ENCODE measurements at places on chromosomes 11 and 22. TPM values are rescaled to one million over a fixed set of nuclear protein-coding genes. Genes with fewer than 3 reads are reported as not detected.
A peak's percentile ranks its signal among the peaks of the same experiment; 100 is the strongest.

- DNase-seq, result no peak
Measured at GRCh38 chr11:102464037-102464436, 11.5 kb upstream of the TMEM123 start.

- DNase-seq, result no peak
Measured at GRCh38 chr22:19411690-19412045, 19.9 kb downstream of the HIRA start.

DNA sequence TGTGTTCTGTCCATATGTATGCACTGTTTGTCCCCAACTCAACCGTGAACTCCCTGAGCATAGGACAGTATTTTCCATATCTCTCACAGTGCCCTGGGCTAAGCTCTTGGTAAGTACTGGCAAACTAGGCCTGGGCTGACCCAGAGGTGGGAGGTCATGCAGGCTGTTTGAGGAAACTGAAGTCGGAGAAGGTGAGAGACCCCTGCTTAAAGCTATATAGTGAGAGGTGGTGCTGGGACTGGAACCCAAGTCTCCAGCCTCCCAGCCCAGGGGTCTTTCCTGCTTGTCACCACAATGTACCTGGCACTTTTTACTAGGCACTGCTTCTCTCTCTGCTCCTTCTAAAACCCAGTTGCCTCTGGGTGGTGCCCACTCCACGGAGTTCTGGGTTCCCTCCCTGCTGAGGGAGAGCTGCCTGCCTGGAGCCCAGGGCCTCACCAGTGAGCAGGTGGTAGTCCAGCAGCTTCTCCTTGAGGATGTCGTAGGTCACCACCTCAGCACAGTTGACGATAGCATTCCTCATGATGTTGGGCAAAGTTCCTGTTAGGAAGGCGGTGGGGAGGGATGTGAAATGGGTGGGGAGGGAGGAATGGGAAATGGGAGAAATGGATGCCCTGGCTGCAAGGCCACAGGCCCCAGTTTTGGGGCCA is 4.7 kb downstream of the UCP3 start:
- DNase-seq, result peak; percentile 52

GRCh38 chr11:115100706-115101105 is 403.5 kb downstream of the CADM1 start:
- no peak for DNase-seq

DNA sequence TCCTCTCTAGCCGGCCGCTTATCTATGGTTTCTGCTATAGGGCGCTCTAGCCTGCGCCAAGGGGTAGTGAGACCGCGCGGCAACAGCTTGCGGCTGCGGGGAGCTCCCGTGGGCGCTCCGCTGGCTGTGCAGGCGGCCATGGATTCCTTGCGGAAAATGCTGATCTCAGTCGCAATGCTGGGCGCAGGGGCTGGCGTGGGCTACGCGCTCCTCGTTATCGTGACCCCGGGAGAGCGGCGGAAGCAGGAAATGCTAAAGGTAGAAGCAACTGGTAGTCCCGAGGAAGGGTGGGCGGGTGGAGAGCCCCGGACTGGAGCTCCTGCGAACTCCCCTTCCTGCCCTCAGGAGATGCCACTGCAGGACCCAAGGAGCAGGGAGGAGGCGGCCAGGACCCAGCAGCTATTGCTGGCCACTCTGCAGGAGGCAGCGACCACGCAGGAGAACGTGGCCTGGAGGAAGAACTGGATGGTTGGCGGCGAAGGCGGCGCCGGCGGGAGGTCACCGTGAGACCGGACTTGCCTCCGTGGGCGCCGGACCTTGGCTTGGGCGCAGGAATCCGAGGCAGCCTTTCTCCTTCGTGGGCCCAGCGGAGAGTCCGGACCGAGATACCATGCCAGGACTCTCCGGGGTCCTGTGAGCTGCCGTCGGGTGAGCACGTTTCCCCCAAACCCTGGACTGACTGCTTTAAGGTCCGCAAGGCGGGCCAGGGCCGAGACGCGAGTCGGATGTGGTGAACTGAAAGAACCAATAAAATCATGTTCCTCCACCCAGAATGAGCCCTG is at the start of the genes LBHD1 and UQCC3:
TSS of gene LBHD1 (minus strand) at position 660 of the 782 bp plus-strand sequence. CDS start 2,236 bp downstream, outside the sequence.
TSS of gene UQCC3 (plus strand) at position 66 of the 782 bp plus-strand sequence. CDS start at position 139, 73 bp downstream.
- DNase-seq, result peak; percentile 92

DNA sequence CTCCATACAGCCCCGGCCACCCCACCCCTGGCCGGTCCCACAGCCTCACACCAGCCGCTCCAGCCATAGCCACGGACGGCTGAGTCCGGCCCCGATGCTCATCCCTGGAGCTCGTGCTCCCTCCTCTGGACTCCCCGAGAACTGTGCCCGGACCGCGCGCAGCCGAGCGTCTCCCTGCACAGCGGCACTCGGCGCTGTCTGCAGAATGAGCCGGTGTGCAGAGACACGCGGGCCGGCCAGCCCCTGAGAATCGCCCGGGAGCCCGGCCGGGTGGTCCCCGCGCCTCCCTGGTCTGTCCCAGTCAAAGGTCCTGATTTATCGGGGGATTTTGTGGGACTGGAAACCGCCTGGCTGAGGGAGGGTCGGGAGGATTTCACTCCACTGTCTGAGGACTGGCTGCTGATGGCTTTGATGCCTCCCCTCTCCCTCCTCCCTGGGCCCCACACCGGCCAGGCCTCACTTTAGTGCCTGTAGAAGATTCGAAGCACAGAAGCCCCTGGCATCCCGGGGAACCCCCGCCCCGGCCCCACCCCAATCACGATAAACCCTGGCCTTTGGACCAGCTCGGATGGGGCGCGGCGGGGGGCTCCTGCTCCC is 102.7 kb downstream of the BRD1 start:
- peak; percentile 88 for DNase-seq

The SLC35E4 gene
- total RNA-seq, result 6.7 TPM

The SCGB1C1 gene
- total RNA-seq, result not detected

The CARD18 gene
- total RNA-seq, result not detected

The IGSF9B gene
- 3.9 TPM for total RNA-seq

Measured in spleen (tissue), 13 donors.